ENCODE measurements at places on chromosomes 7 and 10.

- DNase-seq, result no peak
Measured at GRCh38 chr7:129771201-129771927, 159.8 kb downstream of the NRF1 start.

DNA sequence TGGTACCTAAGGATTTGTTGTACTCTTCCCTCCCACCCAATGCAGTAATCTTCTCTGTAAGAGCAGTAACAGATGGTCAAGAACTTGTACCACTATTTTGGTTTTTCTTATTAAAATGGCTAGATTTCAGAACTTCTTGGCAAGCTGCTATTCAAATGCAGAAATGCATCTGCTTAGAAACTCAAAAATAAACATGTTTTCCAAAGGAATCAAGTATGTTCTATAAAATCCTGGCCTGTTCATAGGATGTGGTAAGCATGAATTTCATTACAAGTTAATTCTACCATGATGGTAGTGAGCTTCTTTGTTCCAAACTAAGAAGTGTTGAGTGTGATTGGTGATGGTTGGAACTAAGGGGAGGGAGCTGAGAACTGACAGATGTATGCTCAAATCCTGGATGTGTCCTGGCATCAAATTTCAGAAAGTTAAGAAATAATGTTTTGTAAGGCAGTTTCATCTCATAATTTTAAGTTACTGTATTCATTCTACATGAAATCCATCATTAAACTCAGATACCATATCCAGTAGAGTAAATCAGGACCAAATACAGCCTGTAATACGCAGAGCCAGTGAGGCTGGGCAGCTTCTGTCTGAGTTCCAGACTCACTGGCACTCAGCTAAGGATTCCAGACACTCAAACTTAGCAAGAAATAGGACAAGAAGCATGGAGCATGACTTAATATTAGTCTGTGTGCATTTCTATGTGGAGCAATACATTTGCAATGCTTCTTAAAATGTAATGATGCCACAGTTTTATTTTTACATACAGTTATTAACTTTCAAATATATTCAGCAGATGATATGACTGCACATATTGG lies 119.6 kb downstream of the TES start:
- DNase-seq, result no peak

DNA sequence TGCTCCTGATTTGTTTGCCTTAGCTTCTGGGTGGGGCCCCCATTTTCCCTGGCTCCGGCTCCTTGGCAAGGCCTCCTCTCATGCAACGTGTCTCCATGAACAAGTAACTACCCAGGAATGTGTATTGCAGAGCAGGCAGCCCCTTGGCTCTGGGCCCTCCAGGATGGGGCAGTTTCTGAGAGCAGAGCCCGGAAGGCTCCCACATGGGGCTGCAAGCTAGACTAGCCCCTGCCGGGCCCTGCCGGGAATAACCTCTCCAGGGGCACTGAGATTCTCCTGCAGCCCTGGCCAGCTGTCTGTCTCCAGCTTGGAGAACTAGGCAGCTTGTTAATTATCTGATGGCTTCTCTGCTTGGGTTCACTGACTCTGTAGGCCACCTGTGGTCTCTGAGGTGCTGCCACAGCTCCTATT lies 184.0 kb upstream of the INHBA start:
- peak; percentile 95 for DNase-seq

DNA sequence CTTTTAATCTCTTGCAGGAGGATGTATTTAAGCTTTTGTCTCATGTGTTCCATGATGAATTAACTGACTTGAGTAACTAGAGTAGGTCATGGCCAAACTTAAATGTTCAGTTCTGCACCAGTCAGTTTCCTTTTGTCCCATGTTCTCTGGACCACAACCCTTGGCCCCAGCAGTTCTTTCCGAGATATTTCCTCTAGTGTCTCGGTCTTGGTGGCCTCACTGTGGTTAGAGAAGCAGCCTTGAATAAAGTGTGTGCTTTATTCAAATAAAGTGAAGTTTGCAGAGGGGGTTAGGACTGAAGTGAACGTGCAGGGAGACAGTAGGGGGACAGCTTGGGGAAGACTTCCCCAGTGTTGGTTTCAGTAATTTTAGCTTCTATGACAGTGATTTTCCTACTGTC lies 9.3 kb downstream of the ZNF212 start:
- DNase-seq, result no peak

- DNase-seq, result no peak
Measured at GRCh38 chr7:118082506-118082905, 101.5 kb upstream of the LSM8 start.

GRCh38 chr10:75405598-75406461 lies 4.3 kb upstream of the ZNF503 start:
- DNase-seq, result no peak

DNA sequence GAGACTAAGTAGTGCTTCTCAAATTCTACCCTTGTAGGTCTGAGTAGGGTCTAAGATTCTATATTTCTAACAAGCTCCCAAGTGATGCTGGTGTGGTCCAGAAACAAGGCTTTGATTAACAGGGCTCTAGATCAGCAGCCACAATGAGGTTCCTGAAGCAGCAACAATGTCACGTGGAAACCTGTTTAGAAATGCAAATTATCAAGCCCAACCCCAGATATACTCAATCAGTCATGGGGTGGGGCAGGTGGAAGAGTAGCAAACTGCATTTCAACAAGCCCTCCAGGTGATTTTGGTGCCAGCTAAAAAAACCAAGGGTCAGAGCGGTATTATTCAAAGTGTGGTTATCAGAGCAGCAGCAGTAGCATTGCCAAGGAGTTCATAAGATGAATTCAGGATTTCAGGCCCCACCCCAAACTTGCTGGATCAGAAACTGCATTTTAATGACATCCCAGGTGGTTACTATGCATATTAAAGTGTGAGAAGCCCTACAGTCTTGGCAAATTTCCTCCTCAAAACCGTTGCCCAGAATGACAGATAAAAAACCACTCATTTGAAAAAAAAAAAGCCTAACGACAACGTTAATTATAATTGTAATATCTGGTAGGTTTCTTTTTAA lies 199.2 kb downstream of the AHR start:
- DNase-seq, result no peak

DNA sequence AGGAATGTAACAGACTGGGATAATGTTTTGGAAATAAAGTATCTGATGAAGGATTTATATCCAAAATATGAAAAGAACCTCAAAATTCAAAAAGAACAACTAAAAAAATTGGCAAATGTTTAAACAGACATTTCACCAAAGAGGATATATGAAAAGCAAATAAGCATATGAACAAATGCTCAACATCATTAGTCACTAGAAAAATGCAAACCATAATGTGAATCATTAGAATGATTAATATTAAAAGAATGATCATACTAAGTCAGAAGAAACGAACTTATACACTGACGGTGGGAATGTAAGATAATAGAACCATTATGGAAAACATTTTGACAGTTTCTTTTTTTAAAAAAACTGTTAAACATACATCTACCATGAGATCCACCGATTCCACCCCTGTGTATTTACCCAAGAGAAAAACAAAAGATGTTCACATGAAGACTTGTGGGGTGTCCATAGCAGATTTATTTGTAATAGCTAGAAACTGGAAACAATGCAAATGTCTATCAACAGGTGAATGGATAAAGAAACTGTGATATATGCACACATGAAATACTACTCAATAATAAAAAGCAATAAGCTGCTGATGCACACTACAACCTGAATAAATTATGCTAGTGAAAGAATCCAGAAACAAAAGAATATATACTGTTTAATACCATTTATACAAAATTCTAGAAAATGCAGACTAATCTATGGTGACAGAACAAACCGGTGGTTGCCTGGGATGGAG lies 35.7 kb downstream of the PRKG1 start:
- DNase-seq, result peak; percentile 76

GRCh38 chr10:116287906-116288501 lies 15.0 kb upstream of the GFRA1 start:
- DNase-seq, result no peak

DNA sequence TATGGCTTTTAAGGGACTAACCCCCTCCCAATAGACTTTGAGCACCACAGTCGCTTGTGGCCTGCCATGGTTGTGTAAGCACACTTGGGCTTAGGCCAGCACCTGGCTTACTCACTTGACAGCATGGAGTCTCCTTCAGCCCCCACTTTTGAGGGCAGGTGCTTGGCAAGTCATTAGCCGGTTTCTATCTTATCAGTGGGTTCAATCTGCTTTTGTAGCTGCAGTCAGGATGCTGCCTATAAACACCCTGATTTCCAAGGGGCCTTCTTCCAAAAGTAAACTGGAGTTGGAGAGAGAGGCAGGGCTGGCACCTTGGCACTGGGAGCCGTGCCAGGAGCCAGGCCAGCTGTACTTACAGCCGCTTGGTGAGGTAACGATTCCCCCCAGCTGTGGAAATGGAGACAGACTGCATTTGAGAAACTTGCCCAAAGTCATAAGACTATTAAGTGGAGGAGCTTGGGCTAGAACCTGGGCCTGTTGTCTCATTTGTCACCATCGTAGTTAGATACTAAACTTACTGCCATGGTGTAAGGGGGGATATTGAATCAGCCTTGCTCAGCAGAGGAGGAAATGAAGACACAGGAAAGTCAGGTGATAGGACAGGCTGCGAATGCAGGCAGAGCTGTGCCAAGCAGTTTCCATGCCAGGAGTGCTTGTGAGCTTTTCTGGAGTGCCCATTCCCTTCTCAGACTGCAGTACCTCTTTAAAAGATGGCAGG lies 92.2 kb upstream of the EFCAB10 start:
- no peak for DNase-seq

GRCh38 chr10:8386781-8387180 lies 332.3 kb downstream of the GATA3 start:
- no peak for DNase-seq

GRCh38 chr10:113069595-113069994 lies 119.5 kb downstream of the TCF7L2 start:
- no peak for DNase-seq

GRCh38 chr7:5662828-5663227 lies 118.6 kb downstream of the RNF216 start:
- no peak for DNase-seq

DNA sequence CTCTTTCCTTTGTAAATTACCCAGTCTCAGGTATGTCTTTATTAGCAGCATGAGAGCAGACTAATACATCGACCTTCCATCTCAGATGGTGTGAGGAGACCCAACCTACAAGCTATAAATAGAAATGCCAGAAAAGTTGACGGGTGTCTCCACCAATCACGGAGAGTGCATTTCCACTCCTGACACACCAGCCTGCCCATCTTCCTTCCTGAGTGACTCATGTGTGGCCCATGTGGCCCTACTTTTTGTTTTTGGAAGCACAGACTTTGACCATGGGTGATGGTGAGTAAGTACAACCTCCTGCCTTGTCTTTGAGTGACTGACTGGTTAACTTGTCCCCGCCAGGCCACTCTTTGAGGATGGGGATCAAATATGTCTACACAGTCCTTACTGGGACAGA lies 147.0 kb downstream of the OAT start:
- DNase-seq, result no peak

GRCh38 chr10:100043796-100044195 lies 34.0 kb upstream of the DNMBP start:
- DNase-seq, result no peak

DNA sequence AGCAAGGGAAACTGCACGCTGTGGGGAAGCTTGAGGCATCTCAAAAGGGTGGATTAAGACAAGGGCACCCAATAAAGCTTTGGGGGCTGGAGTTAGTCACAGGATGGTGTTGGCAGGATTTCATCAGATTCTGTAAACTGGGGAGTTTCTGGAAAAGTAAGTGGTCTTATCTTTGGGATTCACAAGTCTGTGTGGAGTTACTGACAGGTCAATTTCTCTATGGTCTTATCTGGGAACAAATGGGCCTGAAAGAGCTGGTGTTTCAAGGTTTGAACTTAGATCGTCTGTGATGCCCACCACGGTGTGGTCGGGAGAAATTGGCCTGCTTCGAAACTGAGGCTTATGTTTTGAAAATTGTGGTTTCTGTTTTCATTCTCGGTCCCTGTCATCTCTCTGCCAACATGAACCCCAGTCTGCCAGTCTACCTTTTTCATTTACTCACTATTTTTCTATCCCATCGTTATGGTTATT lies 23.8 kb upstream of the AOAH start:
- DNase-seq, result no peak

DNA sequence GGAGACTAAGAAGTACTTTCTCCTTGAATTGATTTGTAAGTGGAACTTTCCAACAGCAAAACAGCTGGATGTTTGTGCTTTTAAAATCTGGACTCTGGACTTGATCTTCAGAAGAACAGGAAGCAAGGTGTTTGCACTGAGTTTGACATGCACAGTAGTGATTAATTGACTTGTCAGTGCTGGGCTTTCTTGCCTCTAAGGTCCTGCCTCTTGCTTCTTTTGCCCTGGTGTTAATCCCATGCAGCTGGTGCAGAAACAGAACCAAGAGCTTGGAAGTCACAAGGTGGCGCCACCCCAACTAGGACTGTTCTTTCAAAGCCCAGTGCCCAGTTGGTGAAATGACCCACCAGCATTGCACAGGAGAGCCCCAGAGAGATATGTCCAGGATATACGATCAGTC lies 66.8 kb upstream of the SEPHS1 start:
- DNase-seq, result no peak

DNA sequence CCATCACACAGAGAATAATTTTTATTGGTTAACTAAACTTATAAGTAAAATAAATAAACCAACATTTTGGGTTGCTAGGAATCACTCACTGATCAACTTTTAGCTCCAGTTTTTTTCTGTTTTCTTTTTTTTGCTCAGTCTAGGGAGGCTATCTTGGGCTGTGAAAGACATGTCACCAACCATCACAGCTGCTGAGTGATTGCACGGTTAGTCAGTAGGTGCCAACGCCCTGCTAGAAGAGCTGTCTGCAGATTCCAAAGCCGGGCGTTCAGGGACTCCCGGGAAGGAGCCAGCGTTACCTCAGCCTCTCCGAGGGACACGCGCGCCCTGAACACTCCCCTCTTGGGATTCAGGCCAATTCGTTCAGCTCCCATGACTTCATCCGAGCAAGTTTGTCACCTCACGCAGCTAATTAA lies 604 bp upstream of the STAM start:
- DNase-seq, result no peak

GRCh38 chr10:4131407-4132215 lies 346.6 kb upstream of the KLF6 start:
- peak; percentile 82 for DNase-seq

GRCh38 chr7:270351-270983 lies 19.5 kb upstream of the FOXL3 start:
- DNase-seq, result no peak

DNA sequence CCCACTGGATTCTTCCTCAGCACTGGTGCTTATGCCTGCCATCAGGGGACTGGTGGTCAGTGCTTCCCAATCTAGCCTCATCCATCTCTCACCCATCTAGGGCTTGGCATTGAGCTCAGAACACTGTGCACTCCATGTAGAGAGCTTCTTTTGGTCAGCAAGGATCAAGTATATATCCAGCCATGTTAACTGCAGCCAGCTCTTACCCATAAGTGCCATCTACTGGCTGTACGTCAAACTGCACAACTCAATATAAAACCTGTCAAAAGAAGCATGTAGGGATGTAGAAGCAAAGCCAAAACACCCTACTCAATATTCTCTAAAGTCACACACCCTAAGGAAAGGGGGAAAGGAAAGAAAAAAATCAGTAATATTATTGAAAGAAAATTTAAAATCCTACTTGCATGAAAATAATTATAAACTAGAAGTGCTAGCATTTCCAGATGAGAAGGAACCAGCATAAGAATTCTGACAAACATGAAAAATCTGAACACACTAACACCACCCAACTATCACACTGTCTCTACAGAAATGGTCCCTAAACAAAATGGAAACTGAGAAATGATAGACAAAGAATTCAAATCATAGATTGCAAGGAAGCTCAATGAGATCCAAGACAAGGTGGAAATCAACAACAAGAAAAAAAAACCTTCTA lies 531.1 kb upstream of the STEAP1 start:
- peak; percentile 5 for DNase-seq

- no peak for DNase-seq
Measured at GRCh38 chr10:33815776-33816175, 481.3 kb upstream of the NRP1 start.

Data from fibroblast of skin of left biceps (primary cell).